Caudate nucleus (tissue), 63 donors: ENCODE measurements at places on chromosomes 6 and 20.
A peak's percentile ranks its signal among the peaks of the same experiment; 100 is the strongest.

GRCh38 chr6:105733556-105734162 is 330.8 kb upstream of the PREP start:
- no peak for DNase-seq

- no peak for DNase-seq
Measured at GRCh38 chr6:36116066-36116864, 14.0 kb upstream of the MAPK13 start.

GRCh38 chr6:13357551-13358075 is 29.3 kb upstream of the TBC1D7 start:
- peak; percentile 56 for DNase-seq

GRCh38 chr6:168650671-168651111 is 209.7 kb downstream of the SMOC2 start:
- no peak for DNase-seq

- no peak for DNase-seq
Measured at GRCh38 chr20:36777576-36777975, 4.0 kb upstream of the DSN1 start.

DNA sequence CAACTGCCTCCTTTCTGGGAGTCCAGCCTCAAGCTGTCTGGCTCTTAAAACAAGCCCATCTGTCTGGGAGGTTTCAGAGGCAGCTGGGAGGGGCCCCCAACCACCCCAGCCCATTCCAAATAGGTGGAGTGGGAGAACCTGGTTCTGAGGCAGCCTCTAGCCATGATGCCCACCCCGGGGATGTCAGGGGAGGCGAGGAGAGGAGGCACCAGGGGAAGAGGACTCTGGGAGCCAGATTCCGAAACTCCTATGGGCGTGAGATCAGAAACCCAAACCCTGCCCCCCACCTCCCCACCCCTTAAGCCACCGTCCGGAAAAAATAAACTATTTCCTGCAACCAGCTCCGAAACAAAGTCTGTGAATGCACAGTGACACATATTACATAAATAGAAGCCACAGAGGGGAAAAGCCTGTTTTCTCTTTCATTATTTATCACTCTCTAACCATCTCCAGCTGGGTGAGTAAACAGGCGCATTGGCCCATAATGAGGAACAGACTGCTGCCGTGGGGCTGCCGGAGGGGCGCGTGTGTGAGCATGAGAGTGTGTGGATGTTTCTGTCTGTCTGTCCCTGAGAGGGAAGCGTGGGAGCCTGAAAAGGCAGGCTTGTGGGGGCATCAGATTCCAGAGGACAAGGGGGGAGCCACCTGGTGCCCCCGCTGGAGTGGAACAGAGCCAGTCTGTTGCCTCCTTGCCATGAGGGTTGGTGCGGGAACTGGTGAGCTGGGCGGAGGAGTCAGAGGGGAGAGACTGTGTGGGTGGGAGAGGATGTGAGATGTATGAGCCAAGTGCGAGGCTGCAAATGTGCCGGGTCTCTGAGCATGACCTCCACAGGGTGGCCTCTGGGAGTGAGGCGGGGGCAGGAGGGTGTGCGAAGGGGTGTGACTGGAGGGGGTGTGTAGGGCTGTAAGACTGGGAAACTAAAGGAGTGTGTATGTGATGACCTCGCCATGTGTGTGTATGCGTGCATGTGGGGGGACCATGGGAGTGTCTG is 14.3 kb upstream of the FOXP4 start:
- no peak for DNase-seq

GRCh38 chr6:35452183-35453090 is at the start of gene FANCE:
Gene FANCE (plus strand): TSS chr6:35452338. CDS start chr6:35452546, 208 bp downstream.
- peak; percentile 73 for DNase-seq

GRCh38 chr6:135358985-135359384 is 138.6 kb downstream of the AHI1 start:
- no peak for DNase-seq

DNA sequence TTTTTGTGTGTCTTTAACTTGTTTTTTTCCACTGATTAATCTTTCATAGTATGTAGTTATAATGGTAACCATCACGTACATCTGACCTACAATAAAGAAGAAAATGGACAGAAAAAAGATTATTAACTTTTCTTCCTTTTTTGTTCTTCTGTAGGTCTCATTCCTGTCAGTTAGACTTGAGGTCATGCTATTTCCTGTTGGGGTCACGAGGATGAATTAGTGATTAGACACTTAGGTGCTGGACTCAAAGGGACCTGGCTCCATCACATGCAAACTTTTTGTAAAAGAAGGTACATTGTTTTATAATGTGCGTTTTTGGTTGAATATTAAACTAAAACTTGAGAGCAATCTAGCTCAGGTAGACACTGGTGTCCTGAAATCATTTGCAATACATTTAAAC is 14.8 kb downstream of the MARCKS start:
- DNase-seq, result no peak

DNA sequence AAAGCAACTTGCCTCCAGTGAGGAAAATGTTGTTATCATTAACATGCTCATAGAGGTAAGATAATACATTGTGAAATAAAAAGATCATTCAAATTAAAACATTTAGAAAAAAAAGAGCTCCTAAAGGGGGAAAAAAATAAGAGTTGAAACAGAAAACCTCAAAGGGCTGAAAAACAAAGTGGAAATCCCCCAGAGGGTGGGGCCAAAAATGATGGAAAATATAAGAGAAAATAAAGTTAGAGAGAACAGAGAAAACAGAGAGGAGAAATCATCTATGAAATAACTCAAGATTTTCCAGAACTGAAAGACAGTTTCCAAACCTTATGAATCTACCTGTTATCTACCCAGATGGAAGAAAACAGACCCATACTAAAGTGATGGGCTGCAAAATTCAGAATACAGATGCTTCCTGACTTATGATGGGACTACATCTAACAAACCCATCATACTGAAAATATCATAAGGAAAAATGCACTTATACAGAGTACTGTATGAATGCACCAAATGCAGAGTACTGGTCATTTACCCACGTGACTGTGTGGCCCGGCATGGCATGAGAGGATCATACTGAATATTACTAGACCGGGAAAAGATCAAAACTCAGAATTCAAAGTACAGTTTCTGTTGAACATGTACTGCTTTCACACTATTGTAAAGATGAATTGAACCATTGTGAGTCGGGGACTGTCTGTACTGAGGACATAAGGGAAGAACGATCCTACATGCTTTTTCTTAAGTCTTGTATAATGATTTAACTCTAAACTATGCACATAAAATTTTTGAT is 4.0 kb downstream of the ZBTB24 start:
- no peak for DNase-seq

GRCh38 chr6:9517806-9518205 is 897.1 kb downstream of the TFAP2A start:
- DNase-seq, result no peak

GRCh38 chr6:150633486-150633834 is 33.8 kb downstream of the PLEKHG1 start:
- DNase-seq, result no peak

DNA sequence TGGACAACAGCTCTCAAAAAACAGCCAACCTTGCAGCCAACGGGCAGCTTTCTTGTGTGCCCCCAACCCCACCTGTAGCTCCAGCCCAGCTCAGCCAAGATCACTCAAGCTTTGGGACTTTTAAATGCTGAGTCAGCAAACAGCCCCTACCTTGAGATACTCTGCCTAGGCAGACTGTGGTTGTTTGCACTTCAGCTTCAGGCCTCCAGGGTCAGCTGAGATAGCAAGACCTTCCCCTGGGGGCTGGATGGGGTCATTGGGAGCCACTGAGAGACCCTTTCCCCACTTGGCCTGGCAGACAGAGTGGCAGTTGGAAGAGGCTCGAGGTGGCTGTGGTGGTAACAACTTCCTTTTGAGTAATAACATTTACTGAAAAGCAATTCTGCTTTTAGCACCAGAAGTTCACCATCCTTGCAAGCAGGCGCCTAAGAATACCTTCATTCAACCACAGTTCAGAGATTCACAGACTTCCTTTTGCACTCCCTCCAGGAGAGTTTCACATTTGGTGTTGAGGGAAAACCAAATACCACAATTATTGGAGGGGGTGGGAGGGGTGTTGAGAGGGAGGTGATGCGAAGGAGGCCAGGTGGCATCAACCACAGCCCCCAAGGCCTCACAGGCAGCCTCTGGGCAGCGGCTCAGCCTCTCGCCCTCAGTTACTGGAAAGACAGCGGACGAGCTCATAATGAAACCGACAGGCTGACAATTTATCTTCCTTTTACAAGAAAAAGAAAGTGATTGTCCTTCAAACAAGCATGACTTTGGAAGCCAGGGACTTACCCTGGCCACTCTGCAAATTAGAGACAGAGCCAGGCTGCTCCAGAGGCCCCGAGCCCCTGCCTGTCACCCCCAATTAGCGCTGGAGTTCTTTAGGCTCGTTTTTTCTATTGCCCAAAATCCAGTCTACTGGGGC is 148.1 kb downstream of the CEBPB start:
- DNase-seq, result no peak

DNA sequence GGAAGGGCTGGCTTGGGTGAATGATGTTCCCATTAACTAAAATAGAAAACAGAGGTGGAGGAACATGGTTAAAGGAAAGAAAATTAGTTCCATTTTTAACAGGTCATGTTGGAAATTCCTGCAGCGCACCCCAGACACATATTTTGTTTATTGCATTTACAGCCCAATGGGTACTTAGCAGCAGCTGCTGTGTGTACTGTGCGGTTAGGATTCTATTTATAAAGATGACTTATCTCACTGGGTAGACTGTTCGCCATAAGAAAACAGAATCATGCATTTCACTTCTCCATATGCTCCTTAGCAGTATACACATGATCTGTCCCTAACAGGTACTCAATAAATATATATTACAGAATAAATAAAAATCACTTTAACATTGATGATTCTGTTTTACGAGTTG is 135.8 kb downstream of the SLC35F1 start:
- no peak for DNase-seq

DNA sequence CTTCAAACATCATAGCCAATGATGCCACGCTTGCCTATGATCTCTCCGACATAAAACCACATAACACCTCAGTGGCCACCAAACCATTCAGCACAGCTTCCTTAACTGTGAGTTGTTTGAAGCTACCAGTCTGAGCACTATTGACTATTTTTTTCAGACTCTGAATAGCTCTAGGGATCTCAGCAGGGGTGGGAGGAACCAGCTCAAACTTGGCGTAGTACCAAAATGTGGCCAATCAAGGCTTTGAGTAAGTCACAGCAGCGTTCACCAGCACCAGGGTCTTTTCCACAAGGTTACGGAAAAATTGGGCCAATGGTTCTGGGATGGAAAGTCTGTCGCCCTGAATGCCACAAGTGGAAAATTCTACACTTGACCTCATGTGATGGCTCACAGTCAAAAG is 70.6 kb downstream of the SMPDL3A start:
- DNase-seq, result no peak

GRCh38 chr6:92479831-92480230 is 939.5 kb downstream of the EPHA7 start:
- DNase-seq, result no peak

DNA sequence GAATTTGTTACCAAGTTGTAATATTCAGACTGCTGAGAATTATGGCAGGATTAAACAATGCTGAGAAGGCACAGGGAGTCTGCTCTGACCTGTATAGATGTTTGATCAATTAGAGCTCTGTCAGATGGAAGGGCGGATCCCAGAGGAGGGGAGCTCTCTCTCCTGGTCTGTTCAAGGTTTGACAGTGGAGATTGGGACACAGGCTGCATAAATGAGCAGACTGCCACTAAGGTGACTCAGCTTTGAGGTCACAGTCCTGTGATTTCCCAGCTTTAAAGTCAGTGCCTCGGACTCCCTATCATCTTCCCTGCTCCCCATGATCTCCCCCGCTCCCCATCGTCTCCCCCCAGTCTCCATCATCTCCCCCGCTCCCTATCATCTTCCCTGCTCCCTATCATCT is 59.2 kb upstream of the SLC22A23 start:
- no peak for DNase-seq

- DNase-seq, result no peak
Measured at GRCh38 chr20:39778431-39778830, 816.3 kb downstream of the DHX35 start.

GRCh38 chr6:30154709-30155519 is 6.1 kb downstream of the TRIM10 start:
- no peak for DNase-seq

DNA sequence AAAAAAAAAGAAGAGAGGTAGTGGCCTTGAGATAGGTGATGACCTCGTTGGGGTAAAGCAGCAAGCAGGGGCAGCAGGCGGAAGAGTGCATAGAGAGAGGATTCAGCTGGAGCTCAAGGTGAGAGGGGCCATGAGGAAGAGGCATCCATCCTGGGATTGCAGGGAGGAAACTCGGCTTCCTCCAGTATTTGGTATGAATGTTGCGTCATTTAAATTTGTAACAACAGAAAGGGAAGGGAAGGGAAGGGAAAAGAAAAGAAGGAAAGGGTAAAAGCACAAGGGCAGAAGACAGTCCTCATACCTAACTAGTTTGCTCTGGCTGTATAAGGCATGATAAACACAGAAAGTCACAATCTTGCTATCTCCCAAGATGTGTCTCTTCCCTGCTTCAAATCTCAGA is 39.9 kb upstream of the MYB start:
- no peak for DNase-seq

- DNase-seq, result peak; percentile 63
Measured at GRCh38 chr20:16397086-16397485, 176.2 kb downstream of the KIF16B start.

GRCh38 chr6:169950558-169950957 is 199.1 kb downstream of the ERMARD start:
- no peak for DNase-seq

GRCh38 chr20:44792796-44793195 is 17.6 kb downstream of the RIMS4 start:
- DNase-seq, result no peak

GRCh38 chr6:140353536-140353935 is 979.1 kb upstream of the CITED2 start:
- no peak for DNase-seq

GRCh38 chr6:159172091-159172491 is 2.9 kb downstream of the FNDC1 start:
- no peak for DNase-seq

- no peak for DNase-seq
Measured at GRCh38 chr6:30814146-30815040, 69.9 kb upstream of the DDR1 start.

DNA sequence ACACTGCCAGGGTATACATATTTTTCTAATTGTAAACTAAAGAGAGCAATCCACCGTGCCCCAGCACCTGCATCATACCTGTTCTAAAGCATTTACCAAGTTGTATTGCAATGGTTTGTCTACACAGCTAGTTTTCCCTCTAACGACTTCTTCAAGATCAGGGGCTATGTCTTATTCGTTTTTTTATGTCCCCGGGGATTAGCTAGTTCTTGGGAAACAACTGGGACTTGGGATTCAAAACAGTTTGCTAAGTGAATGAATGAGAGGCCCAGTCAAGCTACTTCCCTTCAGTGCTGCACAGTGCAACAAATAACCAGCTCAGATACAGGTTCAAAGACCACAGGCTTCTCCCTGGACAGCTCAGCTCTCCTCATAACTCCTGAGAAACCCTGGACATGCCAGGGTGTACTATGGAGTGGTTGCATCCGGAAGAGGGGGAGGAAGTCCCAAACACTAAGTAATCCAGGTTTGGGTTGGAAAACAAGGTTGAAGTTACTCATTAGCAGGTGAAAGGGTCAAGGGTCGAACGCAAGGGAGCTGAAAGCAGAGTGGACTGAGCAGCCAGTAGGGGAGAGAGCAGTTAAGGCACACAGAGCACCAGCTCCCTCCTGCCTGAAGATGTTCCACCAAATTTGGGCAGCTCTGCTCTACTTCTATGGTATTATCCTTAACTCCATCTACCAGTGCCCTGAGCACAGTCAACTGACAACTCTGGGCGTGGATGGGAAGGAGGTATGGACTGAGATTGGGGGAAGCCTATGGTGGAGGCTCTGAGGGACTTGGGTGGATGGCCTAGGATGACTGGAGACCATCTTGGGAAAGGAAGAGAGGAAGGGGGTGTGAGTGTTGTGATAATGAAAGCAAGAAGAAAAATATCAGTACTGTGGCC is at the start of gene APOM:
Gene APOM, plus strand, starts transcription at position 546 of the 889 bp plus-strand sequence. Its CDS starts 73 bp downstream, at position 619.
- no peak for DNase-seq
